Dermis blood vessel endothelial cell (primary cell): ENCODE measurements at places on chromosomes 12 and 14.

- peak; percentile 55 for DNase-seq
Observed at GRCh38 chr12:53495903-53496751, 3.1 kb downstream of the MAP3K12 start.

DNA sequence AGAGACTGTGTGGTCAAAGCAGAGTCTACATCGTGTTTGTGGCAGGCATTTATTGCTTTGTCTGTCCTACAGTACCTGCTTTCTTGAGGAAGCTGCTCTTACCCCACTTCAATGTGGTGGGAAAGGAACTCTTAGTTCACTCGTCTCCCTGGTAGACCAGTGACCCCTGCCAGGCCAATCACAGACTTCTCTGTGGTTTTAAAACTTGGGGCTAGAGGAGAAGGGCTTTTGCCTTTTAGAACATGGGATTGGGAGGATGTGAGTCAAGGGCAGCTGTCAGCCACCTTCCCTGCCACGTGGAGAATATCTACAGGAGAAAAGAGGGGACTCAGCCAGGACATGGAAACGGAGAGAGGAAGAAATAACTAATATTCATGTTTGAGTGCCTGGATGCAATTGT, 36.8 kb upstream of the TMED10 start:
- DNase-seq = peak; percentile 36

- DNase-seq = no peak
Observed at GRCh38 chr12:104317538-104318210, 14.1 kb downstream of the EID3 start.

GRCh38 chr12:107679336-107679735, 6.3 kb upstream of the PWP1 start:
- no peak for DNase-seq

GRCh38 chr14:61372379-61372778, 51.0 kb downstream of the PRKCH start:
- no peak for DNase-seq

GRCh38 chr14:55436931-55437330, 3.5 kb downstream of the TBPL2 start:
- no peak for DNase-seq

DNA sequence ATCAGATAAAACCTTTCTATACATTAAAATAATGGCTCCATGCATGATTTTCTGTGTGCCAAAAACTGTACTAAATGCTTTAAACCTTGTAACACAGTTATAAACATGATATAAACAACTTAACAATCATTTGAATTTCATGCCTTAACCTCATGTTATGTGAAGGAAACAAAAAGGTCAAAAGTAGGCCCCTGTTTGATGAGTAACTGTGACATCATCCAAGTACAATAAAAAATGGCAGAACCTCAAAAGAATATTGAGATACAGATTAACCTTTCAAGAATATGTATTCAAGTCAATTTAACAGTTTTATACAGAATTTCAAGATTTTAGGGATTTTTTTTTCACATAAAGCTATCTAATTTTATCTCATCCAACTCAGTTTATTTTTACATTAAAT, 310.7 kb upstream of the DCN start:
- DNase-seq = peak; percentile 21

- no peak for DNase-seq
Observed at GRCh38 chr12:28060871-28061270, 88.3 kb upstream of the PTHLH start.

DNA sequence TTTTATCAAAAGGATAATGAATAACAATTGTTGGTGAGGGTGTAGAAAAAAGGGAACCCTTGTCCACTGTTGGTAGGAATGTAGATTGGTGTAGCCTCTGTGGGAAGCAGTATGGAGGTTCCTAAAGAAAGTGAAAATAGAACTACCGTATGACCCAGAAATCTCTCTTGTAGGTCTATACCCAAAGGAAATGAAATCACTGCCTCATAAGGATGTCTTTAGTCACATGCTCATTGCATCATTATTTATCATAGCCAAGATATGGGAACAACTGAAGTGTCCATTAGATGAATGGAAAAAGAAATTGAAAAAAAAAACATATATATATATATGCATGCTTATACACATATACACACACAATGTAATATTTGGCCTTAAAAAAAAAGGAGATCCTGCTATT, 158.8 kb upstream of the NPAS3 start:
- no peak for DNase-seq

DNA sequence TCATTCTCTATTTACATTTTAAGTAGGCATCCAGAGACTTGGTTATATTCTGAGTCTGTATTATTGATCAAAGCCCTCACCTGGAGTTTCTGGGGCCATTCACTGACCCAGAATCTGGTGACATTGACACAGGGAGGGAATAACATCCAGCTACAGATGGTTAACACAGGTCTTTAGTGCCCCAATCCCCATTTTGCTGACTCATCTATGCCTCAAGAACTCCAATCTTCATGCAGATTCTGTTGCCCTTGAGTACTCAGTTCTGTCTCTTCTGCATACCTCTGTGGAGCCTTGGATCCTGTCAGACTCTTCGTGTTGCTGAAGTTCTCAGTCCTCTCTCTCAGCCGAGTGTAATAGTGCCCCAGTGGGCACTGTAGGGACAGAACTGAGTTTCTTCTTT, 208.9 kb downstream of the RGS6 start:
- no peak for DNase-seq

- no peak for DNase-seq
Observed at GRCh38 chr14:36013483-36013882, 163.0 kb downstream of the PTCSC3 start.

- DNase-seq = no peak
Observed at GRCh38 chr12:116019415-116019814, 258.1 kb downstream of the MED13L start.

DNA sequence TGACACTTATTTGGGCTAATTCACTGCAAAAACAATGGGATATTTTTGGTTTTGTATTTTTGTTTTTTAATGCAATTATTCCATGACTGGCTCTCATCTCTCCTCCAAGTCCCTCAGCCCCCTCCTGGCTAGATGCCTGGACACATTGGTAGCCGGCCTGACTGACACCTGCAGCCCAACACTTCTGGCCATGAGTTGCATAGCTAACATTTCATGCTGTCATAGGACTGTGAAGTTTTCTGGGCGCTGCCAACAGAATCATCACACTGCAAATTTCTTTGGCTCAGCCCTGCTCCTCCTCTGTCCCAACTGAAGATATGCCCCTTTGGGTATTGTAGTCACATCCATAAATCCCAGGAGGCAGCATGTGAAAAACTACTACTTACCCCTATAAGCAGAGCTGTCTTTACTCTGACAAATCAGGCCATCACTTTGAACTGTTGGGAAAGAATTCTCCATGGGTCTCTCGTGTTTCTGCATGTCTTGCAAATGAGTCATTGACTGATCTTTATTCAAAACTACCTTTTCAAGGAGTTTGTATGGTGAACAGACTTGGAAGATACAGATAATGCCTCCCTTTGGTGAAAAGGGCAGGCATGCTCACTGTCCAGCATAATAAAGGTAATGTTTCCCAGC, 126.7 kb upstream of the LGR5 start:
- DNase-seq = no peak

- DNase-seq = no peak
Observed at GRCh38 chr12:40038619-40039018, 67.3 kb downstream of the SLC2A13 start.

- no peak for DNase-seq
Observed at GRCh38 chr12:117093918-117094630, 5.1 kb downstream of the TESC start.

- DNase-seq = no peak
Observed at GRCh38 chr12:106204312-106204711, 43.5 kb downstream of the CKAP4 start.

DNA sequence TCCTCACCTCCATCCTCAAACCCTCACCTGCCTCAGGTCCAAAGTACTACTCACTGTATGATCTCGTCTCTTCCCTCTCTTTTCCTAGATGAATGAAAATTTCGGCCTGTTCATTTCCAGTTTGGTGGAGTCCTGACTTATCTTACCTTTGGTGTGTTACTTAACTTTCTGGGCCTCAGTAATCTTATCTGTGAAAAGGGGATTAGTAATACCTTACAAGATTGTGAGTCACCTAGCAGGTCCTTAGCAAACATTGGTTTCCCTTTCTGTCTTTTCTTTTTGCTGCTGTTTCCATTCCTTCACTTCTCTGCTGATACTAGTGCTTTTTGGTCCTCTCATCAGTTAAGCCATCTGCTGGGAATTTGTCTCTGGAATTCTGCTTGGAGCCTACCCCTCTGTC, 52.8 kb downstream of the AKAP6 start:
- DNase-seq = no peak

DNA sequence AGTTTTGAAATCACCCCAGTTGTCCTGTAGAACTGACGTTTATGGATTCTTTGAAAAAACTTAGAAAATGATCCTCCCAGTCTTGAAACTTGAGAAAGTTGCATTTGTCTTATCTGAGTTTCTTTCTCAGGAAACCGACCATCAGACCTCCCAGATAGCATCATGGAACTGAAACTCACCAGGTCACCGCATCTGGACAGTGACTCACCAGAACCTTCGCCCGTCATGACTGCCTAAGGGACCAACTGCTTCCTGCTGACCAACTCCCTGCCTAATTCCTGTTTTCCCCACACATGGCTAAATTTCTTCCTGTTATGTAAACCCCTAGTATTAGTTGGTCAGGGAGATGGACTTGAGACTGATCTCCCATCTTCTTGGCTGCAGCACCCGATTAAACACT, 175.7 kb downstream of the RIMBP2 start:
- no peak for DNase-seq

DNA sequence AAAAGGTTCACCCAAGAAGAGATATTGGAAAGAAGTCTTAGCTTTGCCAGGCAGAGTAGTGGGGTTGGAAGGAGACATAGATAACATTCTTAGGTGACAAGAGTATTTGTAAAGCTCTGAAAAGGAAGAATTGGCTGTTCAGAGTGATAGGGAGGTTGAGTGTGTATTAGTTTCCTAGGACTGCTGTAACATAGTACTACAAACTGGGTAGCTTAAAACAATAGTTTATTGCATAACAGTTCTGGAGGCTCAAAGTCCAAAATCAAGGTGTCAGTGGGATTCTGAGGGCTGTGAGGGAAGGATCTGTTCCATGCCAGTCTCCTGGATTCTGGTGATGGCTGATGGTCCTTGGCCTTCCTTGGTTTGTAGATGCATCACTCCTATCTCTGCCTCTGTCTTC, 156.8 kb downstream of the SLC5A8 start:
- no peak for DNase-seq

DNA sequence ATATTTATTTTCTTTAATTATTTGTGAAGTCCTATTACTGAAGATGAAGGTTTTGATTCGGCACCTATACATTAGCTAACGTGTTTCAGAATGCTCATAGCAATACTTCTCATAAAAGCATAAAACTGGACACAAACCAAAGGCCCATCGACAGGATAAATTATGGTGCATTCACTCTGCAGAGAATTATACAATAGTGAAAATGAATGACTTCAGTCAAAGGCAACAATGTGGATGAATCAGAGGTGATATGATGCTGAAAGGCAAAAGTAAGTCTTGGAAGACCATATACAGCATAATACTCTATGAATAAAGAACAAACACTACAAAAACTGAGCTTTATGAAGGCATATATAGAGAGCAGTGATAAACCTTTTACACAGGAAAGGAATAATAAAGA, 156.6 kb upstream of the EGLN3 start:
- DNase-seq = no peak

DNA sequence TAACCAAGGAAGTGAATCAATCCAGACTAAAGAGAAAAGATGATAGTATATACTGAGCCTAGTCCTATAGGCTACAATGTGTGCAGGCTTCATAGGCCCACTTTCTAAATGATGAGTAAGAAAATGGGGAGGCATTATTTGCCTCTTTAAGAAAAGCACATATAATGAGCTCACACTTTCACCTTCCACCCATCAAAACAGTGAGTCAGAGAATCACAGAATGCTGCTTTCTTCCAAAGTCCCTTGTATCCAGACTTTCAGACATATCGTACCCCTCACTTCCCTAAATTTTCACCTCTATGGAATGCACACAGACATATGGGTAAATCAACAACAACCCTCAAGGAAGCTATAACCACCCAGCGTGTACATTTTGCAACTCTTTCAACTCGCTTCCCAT, 286.4 kb upstream of the PRKD1 start:
- DNase-seq = no peak

- peak; percentile 19 for DNase-seq
Observed at GRCh38 chr12:22974865-22975264, 349.9 kb downstream of the ETNK1 start.

- peak; percentile 98 for DNase-seq
Observed at GRCh38 chr12:58148405-58148804, 207.0 kb downstream of the ATP23 start.

- DNase-seq = no peak
Observed at GRCh38 chr14:54356172-54356571, 40.6 kb upstream of the CDKN3 start.

DNA sequence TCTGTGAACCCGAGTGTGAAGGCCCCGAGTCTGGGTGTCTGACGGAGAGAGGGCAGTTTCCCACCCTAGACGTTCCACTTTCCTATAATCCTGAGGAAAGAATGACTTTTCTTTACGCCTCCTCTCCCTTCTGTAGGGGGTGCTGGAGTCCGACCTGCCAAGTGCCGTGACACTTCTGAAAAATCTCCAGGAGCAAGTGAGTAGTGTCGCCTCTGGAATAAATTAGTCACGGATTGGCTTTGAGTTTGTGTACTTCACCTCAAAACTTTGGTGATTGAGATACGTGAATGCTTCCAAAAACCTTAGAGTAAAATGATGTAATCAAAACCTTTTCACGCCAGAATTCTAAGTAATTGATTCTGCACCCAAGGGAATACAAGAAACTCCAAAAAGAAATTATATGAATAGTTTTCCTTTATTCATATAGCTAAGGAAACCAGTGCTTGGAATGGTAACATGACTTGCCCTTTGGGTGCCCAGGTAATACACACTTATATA, 452 bp downstream of the NGDN start:
- DNase-seq = no peak

GRCh38 chr12:87406926-87407325, 622.3 kb downstream of the C12orf50 start:
- no peak for DNase-seq

GRCh38 chr14:24136684-24137528, 912 bp downstream of the PSME1 start:
- DNase-seq = no peak

GRCh38 chr12:49105504-49106084, 5.1 kb downstream of the LMBR1L start:
- peak; percentile 89 for DNase-seq

DNA sequence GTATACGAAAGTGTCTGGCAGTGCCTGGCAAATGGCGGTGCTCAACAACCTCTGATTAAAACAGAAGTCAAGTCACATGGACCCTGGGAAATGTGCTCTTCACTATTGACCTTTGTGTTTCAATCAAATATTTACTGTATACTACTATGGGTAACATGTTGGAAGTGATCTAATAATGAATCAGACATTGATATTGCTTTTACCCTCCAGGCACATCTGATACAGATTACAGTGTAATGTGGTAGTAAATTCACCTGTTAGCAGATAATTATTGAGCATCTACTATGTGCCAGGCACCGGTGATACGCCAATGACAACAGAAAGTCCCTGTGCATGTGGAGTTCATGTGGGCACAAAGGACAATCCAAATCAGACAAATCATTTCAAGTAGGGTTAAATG, 63.1 kb downstream of the STON2 start:
- DNase-seq = no peak
